Pancreas (tissue), 10 donors: ENCODE measurements at places on chromosomes 13 and 19. TPM values are rescaled to one million over a fixed set of nuclear protein-coding genes. Genes with fewer than 3 reads are reported as not detected.

DNA sequence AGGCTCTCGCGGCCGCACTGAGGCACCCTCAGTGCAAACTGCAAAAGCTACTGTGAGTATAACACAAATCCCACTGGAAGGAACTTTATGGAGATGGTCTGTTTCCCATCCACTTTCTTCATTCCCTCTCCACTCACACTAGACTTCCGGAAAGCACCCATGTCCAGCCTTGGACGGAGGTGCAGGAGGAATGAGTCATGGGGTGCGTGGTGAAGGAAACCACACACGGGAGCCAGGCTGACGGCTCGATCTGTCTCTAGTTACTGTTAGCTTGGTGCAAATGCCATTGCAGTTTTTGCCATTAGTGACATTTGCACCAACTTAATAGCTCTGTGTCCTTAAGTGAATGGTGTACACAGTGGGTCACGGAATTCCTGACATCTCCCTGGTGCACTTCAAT, 14.6 kb downstream of the NLRP8 start:
- no peak for DNase-seq

GRCh38 chr13:74730556-74731331, 596.5 kb upstream of the KLF12 start:
- DNase-seq, result no peak

DNA sequence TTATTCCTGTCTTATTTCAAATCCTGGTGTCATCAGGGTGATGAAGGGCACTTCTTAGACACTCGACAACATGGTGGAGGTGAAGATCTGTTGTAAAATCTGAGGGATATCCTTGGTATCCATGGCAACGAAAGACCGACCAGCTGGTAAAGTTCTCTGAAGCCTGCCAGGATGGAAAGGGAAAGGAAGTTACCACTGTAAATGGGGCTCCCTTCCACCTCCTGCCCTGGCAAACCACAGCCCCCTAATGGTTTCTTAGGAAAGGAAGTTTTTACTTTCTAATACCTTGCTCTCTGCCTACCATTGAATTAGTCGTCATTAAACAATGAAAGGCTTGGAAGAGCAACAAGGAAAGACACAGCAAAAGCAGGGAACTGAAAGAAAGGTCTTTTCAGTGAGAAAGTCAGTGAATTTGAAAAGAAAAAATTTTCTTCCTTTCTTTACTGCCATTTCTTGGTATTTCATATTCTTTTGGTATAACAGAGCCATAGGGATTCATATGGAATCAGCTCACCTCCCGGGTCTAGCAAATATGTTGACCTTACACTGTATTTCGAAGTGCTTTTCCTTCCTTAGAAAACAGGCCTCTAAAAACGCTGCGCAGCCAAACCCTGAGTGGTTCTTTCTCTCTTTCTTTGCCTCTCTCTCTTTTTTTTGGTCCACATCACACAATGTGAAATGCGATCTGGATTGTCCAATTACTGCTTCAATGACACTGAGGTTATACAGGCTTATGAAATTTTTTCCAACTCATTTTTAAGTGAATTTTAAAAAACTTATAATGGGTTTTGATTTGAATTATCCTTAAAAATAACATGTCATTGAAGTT, 111.0 kb downstream of the RGCC start:
- no peak for DNase-seq

ZNF333 gene
- total RNA-seq, result 8.9 TPM

CFD gene
- total RNA-seq, result 21.0 TPM
